Aorta (tissue), 5 donors: ENCODE measurements at places on chromosomes 2 and 18. TPM values are rescaled to one million over a fixed set of nuclear protein-coding genes. Genes with fewer than 3 reads are reported as not detected.

- no peak for DNase-seq
Observed at GRCh38 chr2:33984131-33984530, 385.0 kb upstream of the FAM98A start.

GRCh38 chr2:101267671-101268656, 15.3 kb downstream of the CNOT11 start:
- DNase-seq, result no peak

DNA sequence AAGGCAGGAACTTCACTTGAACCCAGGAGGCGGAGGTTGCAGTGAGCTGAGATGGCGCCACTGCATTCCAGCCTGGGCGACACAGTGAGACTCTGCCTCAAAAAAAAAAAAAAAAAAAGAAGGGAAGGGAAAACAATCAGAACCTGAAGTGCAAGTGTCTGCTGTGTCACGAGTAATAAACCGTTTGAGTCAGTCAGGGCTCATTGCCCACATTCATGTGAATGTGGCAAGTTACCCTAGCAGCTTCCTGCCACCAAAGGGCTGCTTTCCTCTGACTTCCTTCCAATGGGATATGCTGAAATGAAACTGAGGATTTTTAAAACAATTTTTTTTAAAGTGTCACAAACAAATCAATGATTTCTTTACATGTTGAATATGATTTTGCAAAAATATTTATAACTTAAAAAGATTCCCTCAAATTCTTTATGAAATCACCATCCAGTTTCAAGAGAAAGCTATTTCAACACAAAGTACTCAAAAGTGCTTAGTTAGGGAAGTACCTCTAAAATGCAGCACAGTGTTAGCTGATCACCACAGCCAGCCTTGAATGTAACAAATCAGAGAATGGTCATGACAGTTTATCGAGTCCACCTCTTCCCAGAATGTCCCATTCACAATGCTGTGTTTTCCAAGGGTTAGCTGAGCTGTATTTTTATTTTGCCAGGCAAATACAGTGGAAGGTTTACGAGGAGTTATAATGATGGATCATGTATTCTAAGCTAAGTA, 36.4 kb downstream of the WDSUB1 start:
- DNase-seq, result no peak

DNA sequence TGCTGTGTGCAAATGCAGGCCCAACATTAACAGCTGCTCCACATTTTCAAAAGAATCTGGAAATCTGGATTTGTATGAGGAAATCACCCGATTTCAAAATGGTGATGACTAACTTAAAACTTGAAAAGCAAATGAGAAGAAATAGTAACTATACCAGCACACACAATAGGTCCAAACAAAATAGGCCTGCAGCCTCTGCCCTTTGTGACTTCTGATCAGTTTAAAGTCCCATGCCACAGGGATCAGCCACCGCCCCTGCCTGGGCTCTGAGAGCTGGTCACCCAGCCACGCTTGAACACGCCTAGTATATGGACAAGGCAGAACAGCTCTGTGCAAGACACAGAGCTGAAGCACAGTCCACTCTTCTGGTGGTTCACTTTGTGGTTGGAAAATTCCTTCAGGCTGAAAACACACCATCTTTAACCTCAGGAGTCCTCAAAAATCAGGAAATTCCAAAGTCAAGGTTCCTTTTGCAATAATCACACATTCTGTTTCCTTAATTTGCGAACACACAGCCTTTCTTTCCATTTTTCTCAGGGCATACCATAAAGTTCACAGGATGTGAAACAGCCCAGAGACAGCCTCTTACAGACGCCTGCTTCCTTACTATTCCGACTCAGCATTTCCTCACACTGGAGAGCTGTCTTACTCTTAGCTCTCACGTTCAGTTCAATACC, 150.1 kb upstream of the RIOK3 start:
- DNase-seq, result no peak

GRCh38 chr2:238038203-238038602, 22.6 kb upstream of the SCLY start:
- no peak for DNase-seq

DNA sequence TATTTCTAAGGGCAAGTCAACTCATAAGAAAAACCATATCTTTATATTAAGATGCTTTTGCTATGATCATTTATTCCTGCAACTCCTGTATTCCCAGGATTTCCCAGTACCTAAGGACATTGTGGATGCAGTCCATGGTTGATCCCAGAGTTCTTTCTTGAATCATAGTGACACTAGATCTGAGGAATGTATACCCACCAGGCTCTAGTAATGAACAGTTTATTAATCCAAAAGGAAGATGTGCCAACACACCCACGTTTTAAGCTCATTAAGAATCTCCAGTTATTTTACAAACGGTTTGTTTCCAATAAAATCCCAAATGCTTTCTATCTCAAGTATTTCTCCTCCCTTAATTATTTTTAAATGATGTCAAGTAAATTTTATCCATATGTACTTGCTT, 210.8 kb upstream of the ZEB2 start:
- DNase-seq, result no peak

GRCh38 chr2:121211251-121211650, 73.8 kb downstream of the TFCP2L1 start:
- no peak for DNase-seq

DNA sequence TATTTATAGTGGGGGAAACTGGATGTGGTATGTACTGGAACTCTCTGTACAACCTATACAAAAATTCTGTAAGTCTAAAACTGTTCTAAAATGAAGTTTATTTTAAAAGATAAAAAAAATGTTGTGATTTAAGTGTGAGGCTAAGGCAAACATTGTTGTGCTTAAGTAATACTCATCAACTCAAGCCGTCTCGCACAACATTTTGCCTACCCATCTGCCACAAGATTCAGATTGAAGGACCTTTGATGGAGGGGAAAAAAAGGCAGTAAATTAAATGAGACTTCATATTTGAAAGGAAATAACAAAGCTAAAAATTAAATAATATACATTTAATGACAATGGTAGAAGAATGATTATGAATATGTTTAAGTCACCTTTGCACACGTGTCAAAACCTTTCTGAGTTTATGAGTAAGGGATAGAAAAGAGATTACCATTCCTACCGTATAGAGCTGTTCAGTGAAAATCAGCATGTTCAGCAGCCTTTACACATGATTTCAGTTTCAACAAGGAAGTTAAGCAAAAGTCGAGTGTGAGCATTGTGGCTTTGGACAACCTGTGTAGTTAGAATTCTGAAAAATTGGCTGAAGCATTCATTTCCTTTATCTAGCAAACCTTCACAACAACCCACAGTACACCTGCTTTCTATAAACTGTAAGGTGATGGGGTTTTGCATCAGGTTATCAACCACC, 499.3 kb downstream of the IRS1 start:
- no peak for DNase-seq

DNA sequence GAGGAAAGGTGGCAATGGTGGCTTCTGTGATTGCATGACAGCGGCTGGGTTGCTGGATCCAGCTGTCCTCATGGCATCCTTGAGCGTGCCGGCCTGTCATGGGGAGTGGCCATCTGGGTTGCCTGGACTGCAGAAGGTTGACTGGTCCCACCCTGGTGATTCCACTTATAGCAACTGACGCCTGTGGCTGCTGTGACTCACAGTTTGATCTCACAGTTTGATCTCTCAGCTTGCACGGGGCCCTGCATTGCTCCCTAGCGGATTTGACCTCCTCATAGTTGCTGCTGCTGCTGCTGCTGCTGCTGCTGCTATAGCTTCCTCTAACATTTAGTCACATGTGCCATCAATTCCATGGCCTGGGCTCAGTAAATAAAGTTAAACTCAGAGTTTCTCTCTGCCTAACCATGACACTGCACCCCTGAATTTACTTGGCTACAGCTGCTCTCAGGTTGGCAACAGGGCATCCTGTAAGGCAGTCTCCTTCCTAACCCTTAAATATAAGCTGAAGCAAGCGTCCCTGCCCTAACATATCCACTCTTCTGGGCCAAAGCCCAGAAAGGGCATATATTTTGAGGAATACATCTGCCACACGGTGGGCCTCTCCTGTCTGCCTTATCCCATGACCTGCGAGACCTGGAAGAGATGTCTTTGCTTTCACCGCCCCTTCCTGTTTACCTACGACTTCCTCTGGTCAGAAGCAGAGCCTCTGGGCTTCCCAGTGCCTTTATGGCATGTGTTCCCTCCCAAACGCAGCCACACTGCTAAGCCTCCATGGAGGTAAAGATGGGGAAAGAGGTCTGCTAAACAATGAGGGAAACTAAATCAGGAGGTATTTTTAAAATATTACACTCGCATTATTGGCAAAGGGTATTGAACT, 37.8 kb upstream of the CCDC150 start:
- DNase-seq, result peak; percentile 83

DNA sequence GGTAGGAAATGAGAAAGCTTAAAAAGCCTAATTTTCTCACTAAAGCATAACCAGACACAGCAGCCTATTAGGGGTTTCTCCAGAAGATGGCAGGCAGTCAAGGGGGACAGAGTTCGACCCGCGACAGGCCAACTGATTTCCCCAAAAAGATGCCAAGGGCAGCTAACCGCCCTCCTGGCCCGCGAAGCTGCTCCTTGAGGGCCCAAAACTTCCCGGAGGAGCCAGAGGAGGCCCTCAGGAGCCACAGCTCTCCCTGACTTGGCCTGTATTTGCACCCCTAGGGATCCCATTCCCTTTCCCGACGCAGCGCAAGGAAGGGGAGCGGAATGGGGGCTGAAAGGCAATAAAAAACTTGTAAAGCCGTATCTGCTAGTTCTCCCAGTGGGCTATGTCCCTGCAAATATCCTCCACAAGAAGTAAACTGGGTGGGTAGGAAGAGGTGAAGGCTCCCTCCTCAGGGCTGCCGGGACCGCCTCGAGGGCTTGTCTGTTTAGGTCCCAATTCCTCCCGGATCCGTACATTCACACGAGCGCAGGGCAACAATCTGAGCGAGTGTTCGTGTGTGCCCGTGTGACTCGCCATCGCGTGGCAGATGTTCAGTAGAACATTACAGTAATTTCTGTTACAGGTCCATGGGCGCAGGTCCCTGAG, 756 bp upstream of the NAGK start:
- no peak for DNase-seq

DNA sequence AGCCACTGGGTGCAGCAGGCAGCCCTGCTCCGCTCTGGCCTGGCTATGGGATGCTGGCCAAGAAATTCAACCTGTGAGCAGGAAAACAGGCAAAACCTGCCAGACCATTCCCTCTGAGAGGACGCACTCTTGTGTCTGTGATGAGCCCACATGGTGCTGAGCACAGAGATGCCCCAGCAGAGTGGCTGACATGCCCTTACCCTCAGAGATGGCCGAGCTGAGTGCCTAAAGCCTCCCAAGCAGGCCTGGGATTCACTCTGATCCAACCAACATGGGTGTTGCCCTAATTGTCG, 34.3 kb upstream of the TAF1B start:
- DNase-seq, result no peak

DNA sequence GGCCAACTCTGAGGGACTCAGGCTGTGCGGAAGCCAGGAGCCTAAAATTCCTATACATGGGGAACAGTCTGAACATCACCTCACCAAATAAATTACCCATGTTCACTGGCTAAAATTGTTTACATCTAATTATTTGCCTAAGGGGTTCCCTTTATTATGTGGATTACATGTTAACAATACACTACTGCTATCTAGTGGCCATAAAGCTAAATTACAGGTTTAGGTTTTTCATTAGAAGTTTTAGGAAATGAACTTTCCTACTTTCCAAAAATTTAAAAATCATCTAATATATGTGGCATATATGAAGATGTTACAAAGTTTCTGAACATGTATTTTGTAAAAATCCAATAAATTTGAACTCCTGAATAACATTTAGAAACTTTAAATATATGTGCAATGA, 40.3 kb downstream of the PLA2R1 start:
- DNase-seq, result no peak

- no peak for DNase-seq
Observed at GRCh38 chr2:152544638-152545037, 172.6 kb downstream of the PRPF40A start.

GRCh38 chr2:180247658-180248057, 240.6 kb upstream of the CWC22 start:
- no peak for DNase-seq

- no peak for DNase-seq
Observed at GRCh38 chr18:24850532-24850931, 390.1 kb downstream of the HRH4 start.

- peak; percentile 67 for DNase-seq
Observed at GRCh38 chr2:169961911-169962310, 134.7 kb downstream of the UBR3 start.

DNA sequence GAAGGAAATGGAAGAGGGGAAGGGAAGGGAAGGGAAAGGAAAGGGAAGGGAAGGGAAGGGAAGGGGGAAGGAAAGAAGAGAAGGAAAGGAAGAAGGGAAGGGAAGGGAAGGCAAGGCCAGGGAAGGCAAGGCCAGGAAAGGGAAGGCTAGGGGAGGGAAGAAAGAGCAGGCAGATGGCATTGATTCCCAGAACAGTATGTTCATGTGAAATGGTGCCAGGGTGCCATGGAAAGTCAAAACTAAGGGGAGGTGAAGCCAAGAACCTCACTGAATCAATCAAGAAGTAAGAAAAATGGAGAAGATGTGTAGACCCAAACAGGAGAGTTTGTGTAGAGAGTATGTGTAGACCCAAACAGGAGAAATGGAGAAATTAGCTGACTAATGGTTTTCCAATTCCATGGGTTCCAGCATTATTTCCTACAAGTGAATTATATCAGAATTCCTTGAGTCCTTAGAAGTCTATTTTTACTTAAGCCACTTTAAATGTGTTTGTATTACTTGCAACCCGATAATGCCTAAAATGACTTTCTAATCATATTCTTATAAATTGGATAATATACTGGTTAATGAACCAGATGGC, 367.6 kb downstream of the TXNL1 start:
- DNase-seq, result no peak

DNA sequence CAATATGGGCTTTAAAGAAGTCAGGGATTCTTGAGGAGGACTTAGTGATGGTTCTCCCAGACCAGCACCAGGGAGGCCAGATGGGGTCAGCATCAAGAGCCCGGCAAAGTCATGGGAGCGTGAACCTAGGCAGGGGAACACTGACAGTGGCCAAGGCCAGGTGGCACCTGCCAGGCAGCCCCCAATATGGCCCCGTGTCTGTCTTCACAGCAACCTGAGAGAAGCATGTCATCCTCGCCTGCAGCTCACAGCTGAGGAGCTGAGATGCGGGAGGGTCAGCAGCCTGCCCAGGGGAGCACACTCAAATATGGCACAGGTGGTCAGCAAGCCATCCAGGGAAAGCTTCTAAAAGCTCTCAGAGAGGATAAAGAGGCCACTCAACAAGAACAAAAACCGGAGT, 105.7 kb upstream of the GPC1 start:
- DNase-seq, result no peak

- no peak for DNase-seq
Observed at GRCh38 chr2:223668302-223668998, 66.3 kb upstream of the SCG2 start.

The UGT1A3 gene
- not detected for total RNA-seq

The DSC3 gene
- total RNA-seq, result 2.3 TPM

The ARHGAP15 gene
- total RNA-seq, result 14.8 TPM

The OLA1 gene
- total RNA-seq, result 45.2 TPM

The BMP10 gene
- total RNA-seq, result not detected

The SCG2 gene
- total RNA-seq, result 1.7 TPM

The TGFA gene
- 2.5 TPM for total RNA-seq

The GRB14 gene
- 6.2 TPM for total RNA-seq

The NAT8 gene
- not detected for total RNA-seq

The NDUFV2 gene
- total RNA-seq, result 112 TPM

The SCLY gene
- total RNA-seq, result 14.1 TPM

The GKN2 gene
- not detected for total RNA-seq

The SP140 gene
- 4.1 TPM for total RNA-seq
